Activated CD4-positive, CD25-positive, alpha-beta regulatory T cell (primary cell): ENCODE measurements at places on chromosomes 4 and X.

- DNase-seq: no peak
Measured at GRCh38 chrX:21524008-21524407, 134.1 kb downstream of the KLHL34 start.

DNA sequence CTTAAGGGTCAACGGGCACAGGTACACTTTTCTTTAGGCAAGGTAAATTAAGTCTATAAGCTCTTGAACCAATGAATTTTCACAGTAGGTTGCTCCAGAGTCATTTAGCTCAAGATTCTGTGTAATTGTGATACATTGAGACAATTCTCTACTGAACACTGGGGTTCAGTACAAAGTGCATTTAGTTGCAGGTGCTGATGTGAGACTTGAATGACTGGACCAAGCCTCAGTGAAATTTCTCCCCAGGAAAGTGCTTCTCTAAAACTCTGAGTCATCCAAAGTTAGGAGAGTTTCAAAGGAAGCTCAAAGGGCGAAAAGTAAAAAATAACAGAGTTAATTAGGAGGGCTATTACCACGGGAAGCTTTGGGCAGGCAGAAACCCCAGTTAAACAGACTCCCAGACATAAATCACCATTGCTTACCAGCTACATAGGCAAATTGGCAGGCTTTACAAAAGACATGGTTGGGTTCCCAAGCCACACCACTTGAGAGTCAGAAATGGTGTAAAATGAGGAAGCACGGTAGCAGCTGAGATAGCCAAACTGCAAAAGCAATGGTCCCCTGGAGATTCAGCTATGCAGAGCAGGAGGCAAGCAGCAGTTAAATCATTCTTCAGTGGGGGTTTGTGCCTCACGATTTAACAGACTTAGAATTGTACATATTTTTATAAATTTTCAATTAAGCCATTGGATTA lies 202.6 kb downstream of the PCDH19 start:
- DNase-seq: no peak

- no peak for DNase-seq
Measured at GRCh38 chr4:98969878-98970785, 25.4 kb upstream of the METAP1 start.

DNA sequence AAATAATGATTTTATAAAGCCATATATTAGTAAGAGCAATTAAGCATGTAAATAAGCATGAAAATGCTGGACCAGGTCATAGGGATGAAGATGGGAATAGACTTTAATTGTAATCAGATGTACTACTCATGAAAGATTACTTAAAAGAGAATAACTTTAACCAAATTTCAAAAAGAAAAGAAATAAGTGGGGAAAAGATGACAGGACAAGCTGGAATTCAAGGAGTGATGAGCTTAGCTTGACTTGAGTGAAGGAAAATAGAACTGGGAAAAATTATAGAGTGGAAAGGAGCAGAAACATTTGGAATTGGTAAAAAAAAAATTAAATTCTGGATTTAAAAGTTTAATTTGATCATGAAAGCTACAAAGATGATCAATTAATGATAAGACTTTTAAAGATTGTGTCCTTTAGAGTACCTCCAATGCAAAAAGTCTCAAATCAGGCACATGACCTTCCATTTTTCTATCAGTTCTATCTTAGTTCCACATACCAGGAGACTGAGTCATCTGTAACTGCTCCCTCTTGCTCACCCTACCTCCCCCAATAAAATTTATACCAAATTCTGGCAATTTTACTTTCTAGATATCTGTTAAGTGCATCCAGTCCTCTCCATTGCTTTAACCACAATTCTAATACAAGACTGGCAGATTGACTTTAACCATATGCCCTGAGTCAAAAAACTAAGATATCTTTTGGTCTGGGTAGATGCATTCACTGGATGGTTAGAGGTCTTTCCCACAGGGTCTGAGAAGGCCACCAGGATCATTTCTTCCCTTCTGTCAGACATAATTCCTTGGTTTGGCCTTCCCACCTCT lies 56.4 kb upstream of the SLIT2 start:
- DNase-seq: no peak
